ENCODE measurements at places on chromosomes 2 and 18.

GRCh38 chr2:216774180-216774579, 78.8 kb upstream of the IGFBP5 start:
- no peak for DNase-seq

DNA sequence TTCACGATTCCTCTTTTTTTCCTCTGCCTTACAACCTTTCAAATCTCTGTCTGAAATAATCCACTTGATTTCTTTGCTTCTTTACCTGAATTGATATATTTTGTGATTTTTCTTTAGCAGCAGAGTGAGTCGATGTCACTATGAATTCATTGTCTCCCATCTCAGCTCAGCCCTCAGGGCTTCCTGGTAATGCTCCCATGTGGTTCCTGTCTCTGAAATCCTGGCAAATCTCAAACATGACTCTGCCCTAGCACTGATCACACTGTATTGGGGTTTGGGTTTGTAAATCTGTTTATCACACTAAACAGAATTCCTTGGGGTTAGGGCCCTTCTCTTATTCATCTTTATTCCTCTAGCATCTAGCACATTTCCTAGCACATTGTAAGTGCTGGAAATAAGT, 43.0 kb upstream of the MSTN start:
- no peak for DNase-seq

DNA sequence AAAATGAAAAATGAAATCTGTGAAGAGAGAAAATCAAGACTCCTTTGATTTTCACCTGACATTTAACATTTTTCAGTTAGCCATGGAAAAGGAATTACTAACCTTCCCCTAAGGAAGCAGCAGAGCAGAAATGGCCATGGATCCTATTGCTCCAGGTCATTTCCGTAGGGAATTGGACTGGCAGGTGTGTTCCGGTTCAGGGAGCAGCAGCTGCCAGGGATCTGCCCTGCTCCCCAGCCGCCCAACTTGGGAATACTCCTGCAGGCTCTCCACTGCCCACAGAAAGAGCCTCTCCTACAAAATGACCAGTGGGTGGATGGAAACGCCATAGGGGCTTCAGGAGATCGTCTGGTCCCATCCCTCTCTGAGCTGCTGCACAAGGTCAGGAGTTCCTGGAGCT, 86.0 kb upstream of the MAPK4 start:
- no peak for DNase-seq

DNA sequence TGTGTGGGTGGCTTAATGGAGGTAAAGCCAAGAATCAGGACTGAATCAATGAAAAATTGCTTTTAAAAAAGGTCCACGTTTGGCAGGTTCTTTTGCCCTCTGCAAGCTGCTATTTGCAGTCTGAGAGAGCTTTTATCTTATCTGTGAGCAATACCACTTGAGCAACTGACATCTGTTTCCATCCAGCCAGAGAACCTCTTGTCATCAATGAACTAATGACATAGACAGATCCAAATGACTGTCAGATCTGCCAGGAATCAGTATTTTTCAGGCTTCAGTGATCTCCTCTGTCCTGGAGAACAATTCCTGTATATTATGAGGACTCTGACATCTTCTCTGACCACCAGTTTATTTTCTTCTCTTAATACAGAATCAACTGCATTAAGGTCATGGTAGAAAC, 608.1 kb downstream of the LRP1B start:
- no peak for DNase-seq

- DNase-seq: no peak
Observed at GRCh38 chr2:47301277-47301618, 101.7 kb upstream of the MSH2 start.
